ENCODE measurements at places on chromosomes 2 and 18. TPM values are rescaled to one million over a fixed set of nuclear protein-coding genes. Genes with fewer than 3 reads are reported as not detected.

DSG3 gene
- not detected for total RNA-seq

ABCB11 gene
- total RNA-seq: not detected

CIB4 gene
- total RNA-seq: not detected

IL18RAP gene
- total RNA-seq: not detected

TRIM54 gene
- not detected for total RNA-seq

CCT7 gene
- total RNA-seq: 186 TPM

INHA gene
- total RNA-seq: 0.26 TPM

POTEI gene
- not detected for total RNA-seq

POMC gene
- total RNA-seq: 1.0 TPM

MC5R gene
- not detected for total RNA-seq
